Lung microvascular endothelial cell (primary cell): ENCODE measurements at places on chromosomes 12 and 14. TPM values are rescaled to one million over a fixed set of nuclear protein-coding genes. Genes with fewer than 3 reads are reported as not detected.

The SERPINA1 gene
- total RNA-seq, result not detected in 2 replicates

The STYK1 gene
- 4.2 and 8.1 TPM in 2 replicates for total RNA-seq

The SIX1 gene
- under 0.01 and 0.22 TPM in 2 replicates for total RNA-seq

The NTF3 gene
- under 0.01 and 0.20 TPM in 2 replicates for total RNA-seq

The HOXC4 gene
- total RNA-seq, result not detected in 2 replicates

The RPGRIP1 gene
- total RNA-seq, result 0.20 and 0.22 TPM in 2 replicates

The KRT73 gene
- total RNA-seq, result not detected in 2 replicates

The PLEKHD1 gene
- under 0.01 TPM in 1 of 2 replicates, not detected in the other for total RNA-seq

The P2RX7 gene
- total RNA-seq, result 3.1 and 7.1 TPM in 2 replicates

The TAPBPL gene
- total RNA-seq, result 6.5 and 19.6 TPM in 2 replicates

The EVL gene
- 7.2 and 9.1 TPM in 2 replicates for total RNA-seq

The WNT5B gene
- total RNA-seq, result 0.20 and 0.22 TPM in 2 replicates

The SCNN1A gene
- 0.20 and 0.22 TPM in 2 replicates for total RNA-seq

The CCDC77 gene
- total RNA-seq, result 6.3 and 7.7 TPM in 2 replicates

The SYT10 gene
- not detected in 2 replicates for total RNA-seq

The SERPINA5 gene
- under 0.01 and 0.22 TPM in 2 replicates for total RNA-seq

The CLEC9A gene
- not detected in 2 replicates for total RNA-seq

The LGALS3 gene
- 60.6 and 96.8 TPM in 2 replicates for total RNA-seq

The DAO gene
- total RNA-seq, result not detected in 2 replicates
